Fibroblast of villous mesenchyme (primary cell): ENCODE measurements at places on chromosomes 7 and 10. TPM values are rescaled to one million over a fixed set of nuclear protein-coding genes. Genes with fewer than 3 reads are reported as not detected.

DNA sequence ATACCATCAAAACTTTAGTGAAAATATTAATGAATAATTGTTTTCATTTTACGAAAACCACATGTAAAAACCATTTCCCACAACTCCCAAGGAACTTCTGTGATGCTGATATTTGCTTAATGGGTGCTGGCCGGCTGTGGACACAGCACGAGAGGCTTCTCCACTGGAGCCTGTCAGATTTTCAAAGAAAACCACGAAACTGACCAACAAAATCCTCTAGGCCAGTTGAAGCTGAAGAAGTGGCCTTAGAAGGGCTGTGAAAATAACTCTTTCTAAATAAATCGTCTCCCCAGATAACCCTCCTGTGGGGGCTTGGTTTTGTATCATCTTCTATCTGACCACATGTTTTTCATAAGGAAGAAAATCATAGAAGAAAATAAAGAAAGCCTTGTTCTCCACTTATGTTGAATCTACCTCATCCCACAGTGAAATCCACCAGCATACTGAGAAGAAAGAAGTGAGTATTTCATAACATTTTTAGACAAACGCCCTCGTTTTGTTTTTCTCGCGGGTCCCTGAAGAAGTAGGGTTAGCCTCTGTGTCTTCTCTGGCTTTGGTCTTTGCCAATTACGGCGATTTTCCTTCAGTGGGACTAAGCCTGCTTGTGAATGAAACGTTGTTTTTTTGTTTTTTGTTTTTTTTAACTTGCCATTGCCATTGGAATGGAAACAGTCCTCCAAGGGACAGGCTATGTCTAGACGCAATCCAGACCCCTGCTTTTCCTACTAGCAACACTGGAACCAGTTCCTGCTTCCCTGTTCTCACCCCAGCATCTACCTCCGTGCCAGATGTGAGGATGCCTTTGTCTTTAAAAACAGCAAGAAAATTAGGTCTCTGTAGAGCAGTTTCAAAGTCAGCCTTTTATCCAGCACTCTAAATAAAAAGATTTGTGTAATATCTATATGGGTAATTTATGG is 123.9 kb downstream of the ADAM12 start:
- peak; percentile 46 for DNase-seq

DNA sequence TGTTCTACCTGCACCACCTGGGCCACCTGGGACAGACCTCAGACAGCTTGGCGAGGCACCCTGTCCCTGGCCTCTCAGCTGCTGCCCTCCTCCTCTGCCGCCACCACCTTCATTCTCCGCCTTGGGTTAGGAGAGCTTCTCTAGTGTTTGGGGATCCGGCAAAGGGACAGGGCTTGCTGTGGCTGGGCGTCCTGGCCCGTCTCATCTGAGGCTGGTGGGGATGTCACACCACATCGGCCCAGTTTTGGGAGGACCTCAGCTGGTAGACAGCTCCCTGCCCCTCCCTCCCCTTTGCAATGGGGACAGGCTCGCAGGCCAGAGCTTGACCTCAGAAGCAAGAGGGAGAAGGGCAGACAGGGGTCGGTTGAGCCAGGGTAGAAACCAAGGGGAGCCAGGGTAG is 26.4 kb downstream of the SPOCK2 start:
- DNase-seq = no peak

- no peak for DNase-seq
These were observed 342.7 kb downstream of the CXCL12 start for GRCh38 chr10:44042075-44042770.

Gene CALHM3
- under 0.01 TPM in 2 replicates for total RNA-seq

DNA sequence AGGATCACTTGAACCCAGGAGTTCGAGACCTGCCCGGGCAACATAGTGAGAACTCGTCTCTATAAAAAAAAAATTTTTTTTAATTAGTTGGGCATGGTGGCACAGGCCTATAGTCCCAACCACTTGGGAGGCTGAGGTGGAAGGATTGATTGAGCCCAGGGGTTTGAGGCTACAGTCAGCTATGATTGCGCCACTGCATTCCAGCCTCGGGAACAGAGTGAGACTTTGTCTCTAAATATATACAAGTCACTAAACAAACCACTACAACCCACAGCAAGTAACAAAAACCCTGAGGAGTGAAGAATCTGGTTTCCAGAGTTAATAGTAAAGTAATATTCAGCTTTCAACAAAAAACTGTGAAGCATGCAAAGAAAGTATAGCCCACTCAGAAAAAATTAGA is 32.7 kb upstream of the HHEX start:
- DNase-seq = peak; percentile 36

DNA sequence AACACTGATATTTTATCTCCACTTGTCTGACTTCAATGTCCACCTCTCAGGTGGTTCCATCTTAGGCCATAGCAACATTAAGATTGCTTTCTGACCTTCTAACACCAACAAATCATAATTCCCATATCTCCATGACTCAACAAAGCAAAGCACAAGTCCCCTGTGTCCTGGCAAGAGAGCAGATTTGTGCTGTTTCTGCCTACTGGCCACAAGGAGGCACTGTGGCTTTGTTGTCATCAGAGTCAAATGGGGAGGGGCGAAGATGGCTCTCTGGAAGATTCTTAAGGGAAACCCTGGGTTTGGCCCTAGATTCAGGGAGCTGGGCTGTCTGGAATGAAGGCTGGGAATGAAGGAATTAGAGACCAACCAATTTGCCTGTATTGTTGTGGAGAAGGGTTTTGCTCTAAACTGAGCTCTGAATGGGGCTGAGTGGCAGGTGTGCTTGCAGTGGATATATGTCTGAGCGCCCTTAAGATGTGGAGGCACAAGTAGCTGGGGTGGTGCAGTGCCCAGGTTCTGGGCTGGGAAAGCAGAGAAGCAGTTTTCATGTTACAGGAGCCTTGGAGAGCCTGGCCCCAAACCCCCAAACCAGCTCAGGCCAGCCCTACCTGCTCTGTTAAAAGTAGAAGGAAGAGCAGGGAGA is 154.8 kb upstream of the PRSS58 start:
- peak; percentile 56 for DNase-seq

- no peak for DNase-seq
These were observed 50.0 kb upstream of the KCNMA1 start for GRCh38 chr10:77687621-77688020.

DNA sequence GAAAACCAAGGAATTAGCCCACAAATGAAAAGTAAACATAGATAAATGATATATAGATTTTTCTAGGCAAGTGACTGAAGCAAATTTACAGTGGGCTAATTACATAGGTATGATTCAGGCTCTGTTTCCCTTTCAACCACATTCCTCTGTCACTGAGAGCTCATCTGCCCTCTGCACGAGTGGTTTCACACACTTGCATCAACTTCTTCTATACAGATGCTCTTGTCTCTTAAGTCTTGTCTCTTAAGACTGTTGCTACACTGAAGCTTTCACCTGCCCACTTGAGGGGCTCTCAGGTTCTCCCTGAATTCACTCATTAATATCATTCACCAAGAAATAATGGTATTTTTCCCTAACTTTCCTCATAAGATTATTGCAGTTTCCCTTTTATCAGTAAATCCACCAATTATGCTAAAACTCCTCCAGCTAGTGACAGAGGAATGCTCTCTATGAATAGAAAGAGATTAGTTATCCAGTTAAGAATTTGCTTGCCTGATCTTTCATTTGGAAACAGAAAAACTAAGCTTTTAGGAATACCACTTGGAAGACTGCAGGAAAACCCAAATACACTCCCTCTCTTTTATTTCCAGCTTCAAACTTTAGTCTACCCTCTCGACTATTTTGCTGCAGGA is 95.7 kb downstream of the ELAPOR2 start:
- DNase-seq = no peak

Gene TET1
- 8.4 and 9.5 TPM in 2 replicates for total RNA-seq

Gene ADCYAP1R1
- total RNA-seq = under 0.01 TPM in 1 of 2 replicates, not detected in the other

- no peak for DNase-seq
These were observed 47.7 kb downstream of the CDK6 start for GRCh38 chr7:92788559-92789183.

Gene UPK3B
- 0.43 TPM in 1 of 2 replicates, not detected in the other for total RNA-seq

- DNase-seq = no peak
These were observed 117.7 kb downstream of the ELFN1 start for GRCh38 chr7:1787681-1788235.

- no peak for DNase-seq
These were observed 89.1 kb downstream of the NEUROD6 start for GRCh38 chr7:31251441-31251840.

- DNase-seq = peak; percentile 42
These were observed 55.4 kb downstream of the CACNA2D1 start for GRCh38 chr7:82388138-82388537.

DNA sequence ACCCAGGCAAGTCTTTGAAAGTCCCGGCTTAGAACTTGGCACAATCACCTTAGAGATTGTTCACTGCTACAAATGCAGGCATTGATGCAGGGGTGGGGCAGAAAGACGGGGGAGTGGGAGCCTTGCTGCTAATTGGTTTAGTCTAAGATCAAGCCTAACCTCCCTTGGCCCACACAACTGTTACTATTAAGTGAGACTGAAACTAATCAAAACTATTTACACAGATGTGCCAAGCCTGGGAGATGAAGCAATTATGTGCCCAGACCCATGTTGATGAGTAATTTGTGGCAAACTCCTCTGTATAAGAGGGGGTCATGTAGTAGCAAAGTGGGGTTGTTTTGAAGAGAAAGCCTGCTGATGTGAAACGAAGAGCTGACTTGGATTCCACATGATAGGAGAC is 178.2 kb upstream of the ITGB1 start:
- peak; percentile 44 for DNase-seq
